ENCODE measurements at places on chromosomes 12 and 14. TPM values are rescaled to one million over a fixed set of nuclear protein-coding genes. Genes with fewer than 3 reads are reported as not detected.

- no peaks in the 10 kb centered on the region for H3K36me3 ChIP-seq
- H3K4me3 ChIP-seq, result no peak overlapping the region
- no peak overlapping the region for H3K27ac ChIP-seq
- no peaks in the 10 kb centered on the region for H3K27me3 ChIP-seq
Measured at GRCh38 chr12:99910342-99910741, 74.4 kb downstream of the ANKS1B start.

The ASCL1 gene
- total RNA-seq, result not detected

DNA sequence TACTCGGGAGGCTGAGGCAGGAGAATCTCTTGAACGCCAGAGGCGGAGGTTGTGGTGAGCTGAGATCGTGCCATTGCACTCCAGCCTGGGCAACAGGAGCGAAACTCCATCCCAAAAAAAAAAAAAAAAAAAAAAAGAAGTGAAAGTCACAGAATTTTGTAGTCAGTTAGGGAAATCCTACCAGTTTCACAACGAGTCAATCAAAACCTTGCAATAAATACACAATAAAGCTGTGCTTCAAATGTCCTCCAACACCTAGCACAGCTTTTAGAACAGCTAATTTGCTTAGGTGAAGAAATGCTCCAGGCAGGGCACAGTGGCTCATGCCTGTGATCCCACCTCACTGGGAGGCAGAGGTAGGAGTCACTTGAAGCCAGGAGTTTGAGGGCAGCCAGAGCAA lies 112.8 kb upstream of the ATF7IP start:
- H3K27me3 ChIP-seq, result no peaks in the 10 kb centered on the region
- H3K27ac ChIP-seq, result peak overlapping the region; percentile 79
- peaks cover 13% of the 10 kb centered on the region for H3K36me3 ChIP-seq
- DNase-seq, result no peak

- peaks cover 2% of the 10 kb centered on the region for H3K27me3 ChIP-seq
- no peaks in the 10 kb centered on the region for H3K4me1 ChIP-seq
- DNase-seq, result no peak
- H3K4me3 ChIP-seq, result no peak overlapping the region
Measured at GRCh38 chr12:101498252-101498651, 23.1 kb downstream of the SPIC start.

DNA sequence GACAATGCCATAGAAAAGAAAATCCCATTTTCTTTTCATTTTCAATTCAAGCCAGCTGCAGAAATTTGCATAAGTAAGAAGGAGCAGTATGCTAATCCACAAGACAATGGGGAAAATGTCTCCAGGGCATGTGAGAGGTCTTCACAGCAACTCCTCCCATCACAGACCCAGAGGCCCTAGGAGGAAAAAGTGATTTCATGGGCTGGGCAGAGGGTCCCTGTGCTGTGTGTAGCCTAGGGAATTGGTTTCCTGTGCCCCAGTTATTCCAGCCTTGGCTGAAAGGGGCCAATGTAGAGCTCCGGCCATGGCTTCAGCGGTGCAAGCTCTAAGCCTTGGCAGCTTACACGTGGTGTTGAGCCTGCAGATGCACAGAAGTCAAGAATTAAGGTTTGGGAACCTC lies 211.4 kb downstream of the CCDC59 start:
- no peak overlapping the region for H3K27ac ChIP-seq
- no peaks in the 10 kb centered on the region for H3K27me3 ChIP-seq
- DNase-seq, result no peak
- H3K4me3 ChIP-seq, result no peak overlapping the region
- no peaks in the 10 kb centered on the region for H3K36me3 ChIP-seq
